Cardiac muscle cell (in vitro differentiated cells and primary cell): ENCODE measurements at places on chromosomes 4 and X. TPM values are rescaled to one million over a fixed set of nuclear protein-coding genes. Genes with fewer than 3 reads are reported as not detected.

GRCh38 chr4:36399762-36400353 is 118.4 kb downstream of the DTHD1 start:
- peak; percentile 7 for DNase-seq

- no peak for DNase-seq
Observed at GRCh38 chr4:118718511-118719170, 33.4 kb downstream of the METTL14 start.

- DNase-seq, result no peak
Observed at GRCh38 chrX:15203694-15204093, 66.2 kb downstream of the ASB9 start.

The F8A3 gene
- 0.63 TPM in 1 of 2 replicates, not detected in the other for total RNA-seq

- no peak for DNase-seq
Observed at GRCh38 chrX:44913656-44914531, 40.9 kb downstream of the KDM6A start.
